ENCODE measurements at places on chromosomes 7 and 10. TPM values are rescaled to one million over a fixed set of nuclear protein-coding genes. Genes with fewer than 3 reads are reported as not detected.

PON1 gene
- total RNA-seq = not detected

SLC25A13 gene
- 44.0 TPM for total RNA-seq

PRRT4 gene
- not detected for total RNA-seq

UCN3 gene
- not detected for total RNA-seq

CALML3 gene
- not detected for total RNA-seq

PRSS2 gene
- total RNA-seq = not detected

PTPRN2 gene
- 2.4 TPM for total RNA-seq

PRPS1L1 gene
- total RNA-seq = not detected

CEP55 gene
- 7.6 TPM for total RNA-seq

SPDYE16 gene
- total RNA-seq = not detected

PTF1A gene
- total RNA-seq = not detected

SH2B2 gene
- total RNA-seq = 11.4 TPM

LRRC17 gene
- total RNA-seq = 6.2 TPM

GNAI1 gene
- total RNA-seq = 21.6 TPM

TMEM209 gene
- total RNA-seq = 24.0 TPM
